ENCODE measurements at places on chromosomes 7 and 10. TPM values are rescaled to one million over a fixed set of nuclear protein-coding genes. Genes with fewer than 3 reads are reported as not detected.

The TET1 gene
- total RNA-seq = 4.7 TPM

The HOXA9 gene
- total RNA-seq = 0.15 TPM

The ZC3HAV1L gene
- total RNA-seq = 7.1 TPM

The CFAP58 gene
- 0.58 TPM for total RNA-seq

The TMEM176A gene
- total RNA-seq = 0.33 TPM

The C10orf143 gene
- 0.87 TPM for total RNA-seq

The CUX1 gene
- 51.3 TPM for total RNA-seq

The HOXA6 gene
- not detected for total RNA-seq

The FAM237B gene
- total RNA-seq = not detected

The RPEL1 gene
- under 0.01 TPM for total RNA-seq

The NEBL gene
- total RNA-seq = 0.17 TPM

The PNLIPRP3 gene
- total RNA-seq = 0.17 TPM

The HK1 gene
- total RNA-seq = 135 TPM

The PIP gene
- not detected for total RNA-seq

The PDK4 gene
- total RNA-seq = 0.29 TPM

The WEE2 gene
- total RNA-seq = 0.33 TPM

The PLEKHS1 gene
- under 0.01 TPM for total RNA-seq

The CLEC5A gene
- not detected for total RNA-seq

The SLC16A9 gene
- 0.33 TPM for total RNA-seq

The NT5C3A gene
- total RNA-seq = 21.1 TPM

The OR6B1 gene
- not detected for total RNA-seq

The LOXL4 gene
- total RNA-seq = 78.2 TPM

The LRRC18 gene
- total RNA-seq = under 0.01 TPM

The HDAC9 gene
- total RNA-seq = 5.2 TPM

The TMEM184A gene
- not detected for total RNA-seq

The NOD1 gene
- total RNA-seq = 9.9 TPM

The NYAP1 gene
- total RNA-seq = 1.3 TPM

The GDF10 gene
- total RNA-seq = 44.9 TPM

The ARHGEF5 gene
- 4.5 TPM for total RNA-seq

The CYP3A4 gene
- total RNA-seq = not detected

The ELOVL3 gene
- total RNA-seq = 0.83 TPM

The LGI1 gene
- total RNA-seq = 0.33 TPM

The AKR1C4 gene
- total RNA-seq = not detected

The BMI1 gene
- 58.4 TPM for total RNA-seq

The AKR1C3 gene
- total RNA-seq = 104 TPM

The CXCL12 gene
- 42.0 TPM for total RNA-seq

The NUTM2B gene
- total RNA-seq = 1.2 TPM

The FZD1 gene
- 29.8 TPM for total RNA-seq

The PTPN20 gene
- 0.33 TPM for total RNA-seq
